ENCODE measurements at places on chromosomes 1 and 21. TPM values are rescaled to one million over a fixed set of nuclear protein-coding genes. Genes with fewer than 3 reads are reported as not detected.

GRCh38 chr1:43241413-43241836 is 28.4 kb upstream of the TMEM125 start:
- no peaks in the 10 kb centered on the region for H3K36me3 ChIP-seq
- no peak overlapping the region for H3K27ac ChIP-seq
- H3K4me1 ChIP-seq: no peaks in the 10 kb centered on the region

- no peak overlapping the region for H3K4me3 ChIP-seq
- no peak for DNase-seq
- H3K4me1 ChIP-seq: no peaks in the 10 kb centered on the region
These were observed 18.1 kb downstream of the CNR2 start for GRCh38 chr1:23895082-23895481.

DNA sequence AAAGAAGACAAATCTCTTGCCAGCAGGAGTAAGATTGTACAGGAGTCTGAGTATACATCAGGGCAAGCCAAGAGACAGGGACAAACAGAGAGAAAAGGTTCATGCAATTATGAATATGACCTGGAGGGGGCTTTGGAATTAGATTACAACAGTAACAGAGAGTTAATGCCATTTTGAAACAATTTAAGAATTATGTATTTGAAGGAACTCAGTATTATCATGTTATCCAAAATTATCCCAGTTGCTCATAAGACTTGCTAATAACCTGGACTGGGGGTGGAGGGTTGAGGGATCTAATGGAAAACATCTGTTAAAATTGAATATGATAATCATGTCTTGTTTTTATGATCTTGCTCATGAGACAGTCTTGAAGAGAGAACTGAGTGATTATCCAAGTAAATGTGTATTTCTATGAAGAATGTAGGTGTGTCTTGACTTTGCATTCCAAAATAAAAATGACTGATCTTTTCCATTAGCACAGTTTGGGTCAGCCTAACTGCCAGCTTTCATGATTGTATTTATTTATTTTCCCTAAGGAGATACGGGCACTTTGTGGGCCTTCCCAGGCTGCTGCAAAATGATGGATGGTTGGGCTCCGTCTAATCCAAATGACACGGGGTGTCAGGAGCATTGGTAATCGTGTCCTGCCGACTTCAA is 117.7 kb downstream of the ERG start:
- H3K4me3 ChIP-seq: no peak overlapping the region
- H3K36me3 ChIP-seq: no peaks in the 10 kb centered on the region
- no peaks in the 10 kb centered on the region for H3K27me3 ChIP-seq
- DNase-seq: peak; percentile 40
- no peaks in the 10 kb centered on the region for H3K4me1 ChIP-seq

- no peak for DNase-seq
- H3K4me3 ChIP-seq: no peak overlapping the region
- H3K27ac ChIP-seq: no peak overlapping the region
- no peaks in the 10 kb centered on the region for H3K36me3 ChIP-seq
- no peaks in the 10 kb centered on the region for H3K27me3 ChIP-seq
These were observed 441.8 kb upstream of the CXADR start for GRCh38 chr21:17071093-17071492.

CD52 gene
- polyA plus RNA-seq: not detected

RXFP4 gene
- polyA plus RNA-seq: not detected

- H3K4me1 ChIP-seq: no peaks in the 10 kb centered on the region
- H3K4me3 ChIP-seq: no peak overlapping the region
- no peak overlapping the region for H3K27ac ChIP-seq
- DNase-seq: no peak
These were observed 41.5 kb downstream of the SNX7 start for GRCh38 chr1:98702976-98703375.

SH2D2A gene
- not detected for polyA plus RNA-seq

GRCh38 chr1:8540971-8541370 is 223.1 kb downstream of the SLC45A1 start:
- H3K27me3 ChIP-seq: no peaks in the 10 kb centered on the region
- H3K27ac ChIP-seq: no peak overlapping the region
- H3K4me1 ChIP-seq: peaks cover 9% of the 10 kb centered on the region
- H3K4me3 ChIP-seq: no peak overlapping the region
- no peak for DNase-seq

DNA sequence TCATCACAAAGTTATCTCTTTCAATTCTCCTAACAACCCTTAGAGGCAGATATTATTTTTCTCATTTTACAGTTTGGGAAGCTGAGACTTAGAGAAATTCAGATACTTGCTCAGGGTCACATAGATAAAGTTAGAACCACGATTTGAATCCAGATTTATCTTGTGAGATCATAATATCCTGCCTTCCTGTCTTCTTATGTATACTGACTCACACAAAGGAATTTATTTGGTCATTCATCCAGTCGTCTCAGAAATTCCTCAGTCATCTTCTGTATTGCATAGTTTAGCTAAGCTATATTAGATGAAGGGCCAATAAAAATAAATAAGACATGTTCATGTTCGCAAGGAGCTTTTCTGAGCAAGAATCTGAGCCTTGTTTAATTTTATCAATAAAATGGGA is 35.8 kb upstream of the RUNX1 start:
- no peaks in the 10 kb centered on the region for H3K27me3 ChIP-seq
- 0 out of 2 replicates have a peak, but pooled peaks cover 10% of the 10 kb centered on the region for H3K4me1 ChIP-seq
- H3K4me3 ChIP-seq: no peak overlapping the region
- no peaks in the 10 kb centered on the region for H3K36me3 ChIP-seq
- DNase-seq: no peak

GRCh38 chr1:7755448-7755847 is 15.6 kb upstream of the VAMP3 start:
- peak; percentile 37 for DNase-seq
- no peaks in the 10 kb centered on the region for H3K4me1 ChIP-seq
- no peak overlapping the region for H3K4me3 ChIP-seq
- no peaks in the 10 kb centered on the region for H3K27me3 ChIP-seq
- no peak overlapping the region for H3K27ac ChIP-seq

- no peaks in the 10 kb centered on the region for H3K4me1 ChIP-seq
- no peaks in the 10 kb centered on the region for H3K36me3 ChIP-seq
- H3K4me3 ChIP-seq: no peak overlapping the region
These were observed 9.2 kb upstream of the NBPF11 start for GRCh38 chr1:148161053-148161901.

Data from SK-N-SH (cell line).